Dorsolateral prefrontal cortex (tissue), 122 donors: ENCODE measurements at places on chromosomes 6 and 20.

GRCh38 chr6:34059914-34060313, 86.0 kb downstream of the GRM4 start:
- DNase-seq, result no peak

DNA sequence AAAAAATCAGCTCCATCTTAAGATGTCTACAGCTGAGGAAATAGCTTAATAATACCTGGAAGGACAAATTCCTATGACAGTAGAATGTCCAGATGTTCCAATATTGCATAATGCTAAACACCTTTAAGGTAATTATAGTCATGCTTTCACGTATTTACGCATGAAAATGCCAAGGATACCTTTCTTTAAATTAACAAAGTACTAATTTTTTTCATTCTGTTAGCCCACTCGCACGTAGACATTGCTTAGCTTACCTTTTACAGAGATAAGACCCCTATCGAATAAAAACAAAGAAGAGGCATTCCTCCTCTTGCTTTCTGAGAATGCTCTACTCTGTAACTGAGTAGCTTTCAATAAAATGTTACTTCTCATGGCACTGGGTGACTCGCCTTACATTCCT, 4.4 kb upstream of the GSTA4 start:
- DNase-seq, result no peak

DNA sequence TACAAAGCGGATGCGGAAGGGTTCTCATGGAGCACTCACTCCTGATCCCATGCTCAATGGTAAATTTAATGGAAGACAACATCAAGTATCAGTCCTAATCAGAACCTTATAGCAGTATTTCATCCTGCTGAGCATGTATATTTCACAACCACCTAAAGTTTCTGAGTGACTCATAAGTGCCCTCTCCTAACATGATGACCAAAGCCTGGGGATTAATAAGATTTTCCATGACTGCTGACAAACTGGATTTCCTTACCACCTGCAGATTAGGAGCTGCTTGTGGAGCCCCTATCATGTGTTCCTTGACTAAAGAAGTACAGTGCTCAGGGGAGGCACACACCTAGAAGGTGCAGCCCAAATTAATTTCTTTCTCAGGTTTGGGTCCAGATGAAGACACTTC, 112.8 kb downstream of the INSM1 start:
- no peak for DNase-seq

DNA sequence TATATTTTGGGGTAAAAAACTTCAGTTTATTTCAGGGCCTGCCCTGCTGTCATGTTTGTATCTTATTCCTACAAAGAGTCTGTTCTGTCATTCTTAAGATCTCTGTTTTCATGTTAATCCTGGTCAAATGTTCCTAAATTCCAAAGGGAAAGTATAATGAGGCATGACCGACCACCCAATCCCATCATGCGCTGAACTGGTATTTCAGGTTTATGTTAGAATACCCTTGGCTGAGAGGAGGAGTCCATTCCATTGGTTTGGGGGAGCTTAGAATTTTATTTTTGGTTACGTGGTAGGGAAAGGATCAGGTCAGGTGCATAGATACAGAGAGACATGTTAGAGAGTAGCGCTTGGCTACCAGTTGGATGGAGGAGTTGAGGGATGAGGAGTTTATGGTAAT, 25.7 kb downstream of the CFAP61 start:
- DNase-seq, result no peak

DNA sequence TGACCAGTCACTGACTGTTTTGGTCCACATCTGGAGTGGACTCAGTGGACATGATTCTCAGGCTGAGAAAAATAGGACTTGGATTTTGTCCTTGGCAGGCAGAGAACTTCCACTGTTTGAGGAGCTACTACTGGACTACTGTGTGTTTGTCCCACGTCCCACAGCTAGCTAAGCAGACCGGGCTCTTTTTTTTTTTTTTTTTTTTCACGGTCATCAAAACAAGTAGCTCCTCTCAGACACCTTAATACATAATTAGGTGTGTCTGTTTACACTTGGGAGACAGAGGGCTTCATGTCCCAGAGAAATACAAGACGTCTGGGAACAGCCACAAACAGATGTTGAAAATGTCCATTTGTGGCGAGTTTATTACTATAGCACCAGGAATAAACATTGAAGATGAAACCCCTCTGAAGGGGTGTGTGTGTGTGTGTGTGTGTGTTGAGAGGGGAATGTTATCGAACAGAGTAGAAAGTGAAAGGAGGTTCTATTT, 155.0 kb upstream of the SUPT3H start:
- DNase-seq, result no peak

DNA sequence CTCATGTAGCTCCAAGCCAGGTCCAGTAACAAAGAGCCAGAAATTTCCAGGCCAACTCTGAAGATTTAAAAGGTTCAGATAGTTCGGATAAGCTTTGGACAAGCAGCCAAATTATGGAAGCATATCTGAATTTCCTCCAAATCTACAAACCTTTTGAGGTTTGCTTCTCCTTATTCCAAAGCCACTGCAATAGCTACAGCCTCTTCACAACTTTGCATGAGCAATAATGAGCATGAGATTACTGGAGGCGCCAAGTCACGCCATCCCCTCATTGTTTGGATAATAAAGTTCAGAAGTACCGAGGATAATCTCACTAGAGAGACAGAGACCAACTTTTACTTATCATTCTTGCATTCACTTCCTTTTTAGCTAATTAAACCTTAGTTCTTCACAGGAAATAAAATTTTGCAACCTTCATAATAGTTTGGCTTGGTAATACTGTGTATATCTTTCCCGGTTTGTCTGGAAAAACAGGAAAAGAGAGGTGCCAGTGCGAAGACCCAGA, 329.6 kb upstream of the RSPO3 start:
- DNase-seq, result no peak

- DNase-seq, result no peak
Observed at GRCh38 chr20:16580147-16580546, 6.9 kb upstream of the KIF16B start.

DNA sequence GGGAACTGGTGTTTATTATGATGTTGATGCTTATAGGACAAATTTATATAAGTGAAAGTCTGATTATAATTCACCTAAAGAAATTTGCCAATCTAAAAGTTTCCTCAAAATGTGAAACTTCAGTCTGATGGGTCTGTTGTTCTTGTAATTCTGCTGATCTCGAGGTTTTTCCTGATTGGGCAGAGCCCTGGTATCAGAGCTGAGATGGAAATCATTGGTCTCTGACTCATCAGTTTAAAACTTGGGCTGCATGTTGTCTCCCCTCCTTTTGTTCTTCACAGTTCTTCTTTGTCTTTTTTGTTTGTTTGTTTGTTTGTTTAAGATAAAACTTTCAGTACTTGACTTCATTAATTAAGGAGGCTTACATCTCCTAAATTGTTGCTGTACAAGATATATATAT, 5.9 kb downstream of the SMAP1 start:
- DNase-seq, result no peak

DNA sequence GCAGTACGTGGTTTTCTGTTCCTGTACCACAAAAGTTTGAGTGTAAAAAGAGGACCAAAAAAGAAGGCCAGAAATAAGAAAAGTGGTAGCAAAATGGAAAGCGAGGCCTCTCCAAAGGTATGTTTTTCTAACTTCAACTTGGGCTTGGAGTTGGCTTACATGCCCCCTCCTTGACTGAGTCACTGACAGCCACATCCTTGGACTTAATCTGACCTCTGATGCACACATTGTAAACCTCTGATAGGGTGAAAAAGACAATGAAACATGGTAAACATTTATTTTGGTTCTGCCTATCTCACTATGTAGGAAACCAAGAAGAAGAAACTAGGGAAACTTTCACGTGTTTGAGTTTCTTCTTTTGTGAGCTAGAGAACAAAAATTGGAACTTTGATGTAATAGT, 503.2 kb upstream of the ID4 start:
- DNase-seq, result no peak

DNA sequence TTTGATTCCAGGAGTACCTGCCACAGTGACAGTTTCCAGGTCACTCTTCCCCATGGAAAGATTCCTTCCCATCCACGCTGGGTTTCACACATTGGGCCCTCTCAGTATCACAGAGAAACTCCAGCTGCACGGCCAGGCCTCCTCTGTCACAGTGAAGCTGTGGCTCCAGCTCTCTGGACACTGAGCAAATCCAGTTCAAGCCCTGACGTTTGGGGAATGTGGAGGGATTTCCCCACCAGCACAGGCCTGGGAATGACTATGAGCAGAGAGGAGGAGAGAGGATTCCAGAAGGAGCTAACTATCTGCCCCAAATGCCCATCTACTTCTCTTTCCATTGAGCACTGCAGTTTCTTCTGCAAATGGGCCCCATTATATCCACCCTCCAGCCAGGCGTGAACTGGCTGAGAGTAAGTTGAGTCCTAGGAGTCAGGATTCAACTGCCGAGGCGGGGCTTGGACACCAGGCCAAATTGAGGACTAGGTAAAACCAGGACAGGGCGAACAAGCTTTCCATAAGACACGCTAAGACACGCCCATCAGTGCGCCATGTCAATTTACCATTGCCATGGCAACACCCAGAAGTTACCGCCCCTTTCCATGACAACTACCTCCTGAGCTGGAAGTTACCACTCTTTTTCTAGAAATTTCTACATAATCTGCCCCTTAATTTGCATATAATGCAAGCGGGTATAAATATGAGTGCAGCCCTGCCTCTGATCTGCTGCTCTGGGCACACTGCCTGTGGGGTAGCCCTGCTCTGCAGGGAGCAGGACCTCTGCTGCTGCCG, 9.2 kb upstream of the BNIP5 start:
- DNase-seq, result no peak

GRCh38 chr6:12582421-12583110, 134.0 kb upstream of the PHACTR1 start:
- DNase-seq, result no peak

DNA sequence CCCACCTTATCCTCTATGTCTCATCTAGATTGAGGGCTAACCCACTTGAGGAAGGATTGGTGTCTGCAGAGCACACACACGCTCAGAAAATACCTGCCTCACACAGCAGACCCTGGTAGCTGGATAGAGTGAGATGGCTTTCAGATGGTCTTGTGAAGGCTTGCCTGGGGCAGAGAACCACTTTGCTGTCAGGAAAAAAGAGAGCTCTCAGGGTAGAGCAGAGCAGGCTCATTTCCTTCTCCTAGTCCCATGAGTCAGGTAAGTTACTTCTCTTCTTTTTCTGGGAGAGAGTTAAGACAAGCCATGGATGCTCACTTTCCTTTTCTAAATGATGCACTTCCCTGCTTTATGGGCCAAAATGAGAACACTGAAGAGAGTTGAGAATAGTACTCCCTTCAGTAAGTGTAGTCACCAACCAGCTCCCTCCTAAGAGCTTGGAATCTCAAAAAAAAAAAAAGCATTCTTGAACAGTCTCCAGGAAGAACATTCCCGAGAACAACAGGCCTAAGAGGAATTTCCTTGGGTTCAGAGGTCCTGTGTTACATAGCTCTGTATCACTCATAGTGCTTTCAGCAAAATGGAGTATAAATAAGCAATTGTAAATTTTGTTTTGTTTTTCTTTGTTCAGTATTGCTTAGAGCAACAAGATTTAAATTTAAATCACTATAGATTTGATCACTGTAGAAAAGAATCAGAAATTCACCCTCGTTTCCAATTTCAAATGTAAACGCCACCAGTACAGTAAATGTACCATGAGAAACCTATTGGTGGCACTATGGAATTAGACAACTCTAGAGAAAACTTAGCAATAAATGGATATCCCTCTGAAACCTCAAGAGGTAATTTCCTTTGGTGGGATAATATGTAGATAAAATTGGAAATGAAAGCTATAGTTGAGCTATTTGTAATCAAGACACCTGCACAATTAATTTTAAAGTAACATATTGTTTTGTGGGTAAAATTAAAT, 530.3 kb downstream of the RFPL4B start:
- DNase-seq, result no peak

DNA sequence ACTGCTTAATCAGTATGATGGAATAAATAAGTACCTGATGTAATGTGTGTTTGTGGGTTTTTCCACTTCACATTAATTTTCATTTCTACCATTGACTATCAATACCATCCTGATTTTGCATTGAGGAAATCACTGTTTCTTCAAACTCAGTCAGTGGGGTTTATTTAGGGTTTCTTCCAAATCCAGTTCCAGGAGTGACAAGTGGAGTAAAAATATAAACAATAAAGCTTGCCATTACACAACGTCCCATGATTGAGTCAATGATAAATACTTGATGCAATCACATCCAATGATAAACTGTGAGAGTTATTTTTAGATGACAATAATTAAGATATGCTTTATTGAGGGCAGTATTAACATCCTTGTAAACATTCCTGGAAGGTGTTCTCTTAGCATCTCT, 1037.4 kb upstream of the GJE1 start:
- no peak for DNase-seq
